ENCODE measurements at places on chromosomes 5 and 9.

DNA sequence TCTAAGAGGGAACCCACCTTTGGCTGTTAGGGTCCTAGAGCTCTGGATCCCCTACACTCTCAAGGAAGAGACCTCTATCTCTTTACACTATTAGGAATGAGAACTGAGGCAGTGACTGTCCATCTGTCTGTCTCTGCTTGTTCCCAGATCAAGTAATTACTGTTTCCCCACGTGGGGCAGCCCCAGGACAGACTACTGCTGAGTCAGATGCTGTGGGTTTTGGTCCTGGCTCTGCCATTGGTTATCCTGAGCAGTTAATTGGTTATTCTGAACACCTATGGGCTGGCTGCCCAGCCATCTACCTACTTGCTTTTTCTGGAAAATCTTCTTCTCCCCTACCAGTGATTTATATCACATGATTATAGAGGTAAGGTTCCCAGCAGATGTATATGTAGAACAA is 33.3 kb downstream of the FBXO10 start:
- no peak for DNase-seq

DNA sequence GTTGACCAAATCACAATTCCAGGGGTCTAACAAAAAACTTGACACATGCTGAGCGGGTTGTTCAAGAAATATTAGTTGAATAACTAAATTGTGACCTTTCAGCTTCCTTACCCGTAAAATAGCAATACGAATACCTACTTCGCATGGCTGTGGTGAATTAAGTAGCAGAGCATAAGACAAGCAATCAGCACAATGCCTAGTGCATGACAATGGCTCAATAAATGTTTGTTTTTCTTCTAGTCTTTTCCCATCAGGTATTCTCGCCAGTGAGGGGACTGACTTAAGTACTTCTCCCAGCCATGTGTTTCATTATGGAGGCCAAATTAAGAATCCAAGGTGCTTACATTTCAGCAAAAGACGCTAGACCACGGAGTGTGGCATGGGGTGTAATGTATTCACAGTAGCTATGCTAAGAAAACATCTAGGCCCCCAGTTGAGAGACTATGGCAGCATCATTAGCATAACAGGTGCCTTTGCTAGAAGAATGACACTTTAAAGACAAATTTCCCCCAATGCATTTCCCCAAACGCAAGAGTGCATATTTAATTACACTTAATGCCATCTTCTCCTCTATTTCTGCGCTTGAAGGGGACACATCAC is 145.9 kb downstream of the ASTN2 start:
- no peak for DNase-seq

GRCh38 chr9:120928015-120928482 is 1.5 kb upstream of the TRAF1 start:
- DNase-seq: no peak

DNA sequence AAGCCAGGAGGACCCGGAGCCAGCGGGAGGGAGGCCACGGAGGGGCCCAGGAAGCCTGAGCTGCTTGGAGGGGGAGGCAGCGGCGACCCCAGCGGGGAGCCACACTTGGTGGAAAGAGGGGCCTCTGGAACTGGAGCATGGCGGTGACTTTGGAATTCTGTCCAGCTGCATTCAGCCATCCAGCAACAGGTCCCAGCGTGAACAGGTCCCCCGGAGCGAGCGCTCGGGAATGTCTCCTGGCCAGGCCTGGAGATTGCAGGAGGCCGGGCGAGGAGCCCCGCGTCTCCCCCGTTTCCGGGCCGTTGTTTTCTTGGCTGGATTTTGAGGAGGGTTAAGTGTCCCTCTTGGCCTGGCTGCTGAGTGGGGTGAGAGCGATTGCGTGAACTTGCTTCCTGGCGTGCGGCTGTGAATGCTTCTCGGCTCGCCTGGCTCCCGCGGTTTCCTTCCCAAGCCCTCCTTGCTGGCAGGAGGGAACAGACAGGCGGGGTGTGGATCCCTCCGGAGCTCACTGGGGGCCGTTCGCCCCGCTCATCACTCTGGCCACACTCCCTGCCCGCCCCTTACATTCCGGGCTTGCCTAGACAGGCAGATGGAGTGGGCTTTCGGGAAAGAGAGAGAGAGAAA is 125.3 kb upstream of the IRX4 start:
- DNase-seq: no peak

DNA sequence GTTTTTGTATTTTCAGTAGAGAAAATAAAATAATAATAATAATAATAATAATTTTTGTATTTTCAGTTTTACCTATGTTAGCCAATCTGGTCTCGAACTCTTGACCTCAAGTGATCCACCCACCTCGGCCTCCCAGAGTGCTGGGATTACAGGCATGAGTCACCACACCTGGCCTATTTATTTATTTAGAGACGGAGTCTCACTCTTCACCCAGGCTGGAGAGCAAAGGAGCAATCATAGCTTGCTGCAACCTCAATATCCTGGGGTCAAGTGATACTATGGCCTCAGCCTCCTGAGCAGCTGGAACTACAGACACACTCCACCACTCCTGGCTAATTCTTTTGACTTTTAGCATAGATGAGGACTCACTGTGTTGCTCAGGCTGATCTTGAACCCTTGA is 167.5 kb downstream of the TLE1 start:
- DNase-seq: no peak

GRCh38 chr9:127520941-127521918 is 69.9 kb downstream of the LRSAM1 start:
- DNase-seq: no peak

DNA sequence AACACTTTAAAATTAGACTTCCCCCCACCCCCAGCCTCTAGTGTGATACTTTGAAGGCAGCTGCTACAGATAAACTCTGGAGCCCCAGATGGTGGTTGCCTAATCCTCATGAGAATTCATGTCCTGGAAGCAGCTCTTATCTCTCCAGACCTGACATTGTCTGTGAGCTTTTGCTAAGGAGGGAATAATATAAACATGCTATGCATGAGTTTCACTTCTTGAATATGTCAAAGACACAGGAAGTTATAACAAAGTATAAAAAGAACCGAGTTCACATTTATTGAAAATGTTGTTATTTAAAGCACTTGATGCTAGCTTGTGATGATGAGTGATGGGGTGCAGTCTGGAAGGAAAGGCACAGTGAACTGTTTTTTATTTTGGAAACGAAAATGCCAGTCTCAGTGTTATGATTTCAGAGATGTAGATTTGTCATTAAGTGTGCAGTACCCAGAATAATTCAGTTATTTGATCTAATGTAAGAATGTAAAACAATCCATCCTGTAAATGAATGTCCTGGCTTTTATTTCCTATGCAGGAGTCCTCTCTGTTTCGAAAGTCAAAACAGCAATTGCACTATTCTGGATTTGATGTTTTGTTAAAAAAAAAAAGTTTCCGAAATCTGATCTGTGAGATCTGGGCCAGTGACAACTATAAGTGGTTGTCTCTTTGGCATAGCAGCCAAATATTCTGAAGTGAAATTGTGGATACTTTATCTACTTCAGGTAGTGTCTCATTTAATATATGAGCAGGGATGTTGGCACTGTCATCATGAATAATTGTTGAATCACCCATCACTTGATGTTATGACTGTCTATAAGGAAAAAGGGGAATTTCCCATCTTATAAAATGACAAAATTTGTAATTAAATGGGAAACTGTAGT is 77.0 kb downstream of the ZCCHC7 start:
- no peak for DNase-seq

DNA sequence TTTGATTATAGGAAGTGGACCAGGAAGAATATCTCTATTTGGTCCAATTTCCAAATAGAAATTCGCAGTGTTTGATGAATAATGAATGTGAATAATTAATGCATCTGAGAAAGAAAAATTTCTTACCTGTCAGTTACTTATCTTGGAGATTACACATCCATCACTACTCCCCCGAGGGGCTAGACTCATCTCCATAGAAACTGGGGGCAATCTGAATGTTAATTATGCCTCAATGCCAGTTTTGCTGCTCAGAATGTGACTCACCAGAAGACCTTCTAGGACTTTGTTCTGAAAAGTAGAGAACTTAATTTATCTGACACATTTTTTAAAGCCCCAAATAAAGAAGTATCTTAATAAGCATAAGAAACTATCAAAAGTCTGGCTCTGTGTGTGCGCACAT is 233.4 kb upstream of the NR4A3 start:
- DNase-seq: no peak

DNA sequence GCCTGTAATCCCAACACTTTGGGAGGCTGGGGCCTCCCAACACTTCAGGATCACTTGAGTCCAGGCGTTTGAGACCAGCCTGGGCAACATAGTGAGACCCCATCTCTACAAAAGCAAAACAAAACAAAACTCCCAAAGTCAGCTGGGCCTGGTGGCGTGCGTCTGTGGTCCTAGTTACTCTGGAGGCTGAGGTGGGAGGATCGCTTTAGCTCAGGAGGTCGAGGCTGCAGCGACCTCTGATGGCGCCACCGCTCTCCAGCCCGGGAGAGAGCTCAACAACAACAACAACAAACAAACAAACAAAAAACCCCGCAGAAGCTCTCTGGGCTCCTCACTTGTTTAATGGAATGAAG is 528 bp downstream of the ACOT12 start:
- no peak for DNase-seq

All from activated effector memory CD4-positive, alpha-beta T cell treated with anti-CD3 and anti-CD28 coated beads, Interleukin-2, amount 50 U/mL, for 16 hours (primary cell).